T-helper 1 cell (primary cell): ENCODE measurements at places on chromosomes 6 and 20.

GRCh38 chr6:149001422-149001821 lies 254.6 kb downstream of the UST start:
- DNase-seq: no peak

DNA sequence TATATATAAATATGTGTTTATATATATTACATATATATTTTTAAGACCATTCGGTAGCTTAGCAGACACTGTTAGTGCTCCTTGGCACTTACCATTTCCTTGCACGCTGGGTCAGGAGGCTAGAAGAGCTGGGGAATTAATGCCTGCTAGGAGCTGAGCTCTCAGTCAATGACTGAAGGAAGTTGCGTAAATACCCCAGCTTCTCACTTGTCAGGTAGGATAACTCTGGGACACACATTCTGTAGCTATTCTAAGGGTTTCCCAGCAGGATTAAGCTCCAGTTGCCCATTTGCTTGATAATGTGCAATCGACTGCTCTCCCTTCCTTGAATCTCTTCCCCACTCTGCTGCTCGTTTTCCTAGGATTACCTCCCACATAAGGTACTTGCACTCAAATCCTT lies 15.7 kb upstream of the DNAAF9 start:
- no peak for DNase-seq

DNA sequence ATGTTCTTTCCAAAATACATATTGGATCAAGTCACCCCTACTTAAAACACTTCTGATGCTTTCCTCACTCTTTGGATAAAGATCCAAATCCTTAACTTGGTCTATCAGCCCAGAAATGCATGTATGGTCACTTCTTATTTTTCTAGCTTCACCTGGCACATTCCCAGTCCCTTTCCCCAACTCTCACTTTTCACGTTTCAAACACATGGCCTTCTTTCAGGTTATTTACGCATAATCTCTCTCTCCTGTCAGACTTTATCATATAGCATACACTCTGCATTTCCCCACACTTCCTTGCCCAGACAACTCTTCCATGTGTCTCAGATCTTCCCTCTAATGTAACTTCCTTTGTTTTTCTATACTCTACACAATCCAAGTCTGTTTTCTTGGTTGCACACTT lies 12.8 kb downstream of the PHIP start:
- DNase-seq: no peak

DNA sequence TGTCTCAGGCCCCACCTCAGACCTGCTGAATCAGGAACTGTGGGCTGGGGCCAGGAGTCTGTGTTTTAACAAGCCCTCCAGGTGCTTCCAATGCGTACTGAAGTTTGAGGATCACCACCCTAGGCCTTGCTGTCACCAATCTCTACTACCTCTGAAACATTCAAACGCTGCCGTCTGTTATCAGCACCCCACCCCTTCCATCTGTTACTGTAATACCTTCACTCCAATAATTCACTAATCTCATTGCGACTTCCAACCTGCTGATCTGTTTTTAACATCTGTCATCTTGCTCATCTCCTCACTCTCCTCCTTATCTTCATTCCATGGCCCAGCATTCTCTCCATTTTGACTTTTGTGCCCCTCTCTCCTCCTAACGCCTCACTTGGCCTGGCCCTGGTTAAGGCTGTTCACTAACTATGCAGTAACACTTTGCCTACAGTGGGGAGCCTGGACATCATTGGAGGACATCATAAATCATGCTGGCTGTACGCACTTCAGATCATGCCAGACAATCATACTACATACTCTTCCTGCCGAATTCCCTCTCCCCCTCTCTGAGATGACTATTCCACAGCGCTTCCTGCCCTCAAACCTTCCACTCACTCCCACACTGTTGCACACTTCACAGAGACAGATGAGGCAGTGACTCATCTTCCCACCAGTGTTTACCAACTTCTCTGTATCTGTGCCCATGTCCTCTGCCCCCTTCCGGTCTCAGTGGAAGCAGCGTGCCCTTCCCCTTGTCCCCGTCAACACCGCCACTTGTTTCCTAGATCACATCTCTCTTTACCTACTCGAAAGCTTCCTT lies 3.0 kb upstream of the GUCA1B start:
- DNase-seq: no peak

DNA sequence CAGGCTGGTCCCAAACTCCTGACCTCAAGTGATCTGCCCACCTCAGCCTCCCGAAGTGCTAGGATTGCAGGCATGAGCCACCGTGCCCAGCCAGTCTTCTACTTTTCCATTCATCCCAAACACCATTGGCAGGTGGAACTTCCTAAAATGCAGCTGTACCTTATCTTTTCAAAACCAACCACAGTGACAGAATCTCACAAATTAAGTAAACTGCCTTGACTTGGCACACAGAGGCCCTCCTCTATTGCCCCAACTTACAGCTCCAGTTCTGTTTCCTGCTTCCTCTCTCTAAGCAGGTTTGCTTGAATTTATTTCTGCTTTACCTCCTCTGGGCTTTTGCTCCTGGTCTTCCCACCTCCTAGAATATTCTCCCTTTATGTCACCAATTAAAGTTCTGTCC lies 7.6 kb downstream of the MYB start:
- DNase-seq: no peak

GRCh38 chr20:48682529-48683363 lies 145.1 kb downstream of the PREX1 start:
- DNase-seq: no peak

- DNase-seq: no peak
Observed at GRCh38 chr6:13420269-13420668, 67.1 kb downstream of the GFOD1 start.

GRCh38 chr20:4681991-4682401 lies 39.7 kb upstream of the PRND start:
- DNase-seq: no peak

GRCh38 chr6:21613809-21614208 lies 20.3 kb downstream of the SOX4 start:
- DNase-seq: no peak

GRCh38 chr20:8449123-8449522 lies 317.1 kb downstream of the PLCB1 start:
- DNase-seq: no peak
